ENCODE measurements at places on chromosomes 11 and 22. TPM values are rescaled to one million over a fixed set of nuclear protein-coding genes. Genes with fewer than 3 reads are reported as not detected.

DNA sequence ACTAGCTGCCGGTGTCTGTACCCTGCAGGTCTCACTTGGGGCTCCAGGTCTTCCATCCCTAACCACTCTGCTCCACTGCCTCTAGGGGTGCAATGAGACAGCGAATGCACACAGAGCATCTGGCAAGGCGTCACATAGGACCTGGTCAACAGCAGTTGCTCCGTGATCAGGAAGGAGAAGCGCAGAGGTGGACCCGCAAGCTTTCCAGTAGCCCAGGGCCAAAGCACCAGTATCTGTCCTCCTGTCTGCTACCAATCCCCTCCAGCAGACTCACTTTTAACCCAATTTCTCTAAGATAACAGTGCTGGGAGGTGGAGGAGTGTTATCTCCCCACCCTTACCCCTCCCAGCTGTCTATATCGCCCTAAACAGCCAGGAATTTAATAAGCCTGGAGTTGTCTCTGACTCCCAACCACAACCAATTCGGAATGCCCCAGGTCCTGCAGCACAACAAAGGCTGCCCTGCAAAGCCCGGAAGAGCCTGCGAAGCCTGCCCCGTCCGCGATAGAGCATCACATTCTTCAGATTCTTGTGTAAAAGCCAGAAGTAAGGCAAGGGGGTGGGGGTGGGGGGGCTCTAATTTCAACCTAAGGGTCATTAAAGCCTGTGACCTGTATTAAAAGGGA is 19.3 kb downstream of the MYH9 start:
- DNase-seq: no peak

- no peak for DNase-seq
Measured at GRCh38 chr11:122601141-122602125, 54.1 kb upstream of the UBASH3B start.

- no peak for DNase-seq
Measured at GRCh38 chr11:100640071-100640470, 47.0 kb upstream of the ARHGAP42 start.

DNA sequence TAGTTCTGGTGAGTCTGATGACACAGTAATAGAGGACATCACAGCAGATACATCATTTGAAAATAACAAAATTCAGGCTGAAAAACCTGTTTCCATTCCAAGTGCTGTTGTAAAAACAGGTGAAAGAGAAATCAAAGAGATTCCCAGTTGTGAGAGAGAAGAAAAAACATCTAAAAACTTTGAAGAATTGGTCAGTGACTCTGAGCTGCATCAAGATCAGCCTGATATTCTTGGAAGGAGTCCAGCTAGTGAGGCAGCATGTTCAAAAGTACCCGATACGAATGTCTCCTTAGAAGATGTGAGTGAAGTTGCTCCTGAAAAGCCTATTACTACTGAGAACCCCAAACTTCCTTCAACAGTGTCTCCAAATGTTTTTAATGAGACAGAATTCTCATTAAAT is 38.7 kb downstream of the RTN3 start:
- no peak for DNase-seq

DNA sequence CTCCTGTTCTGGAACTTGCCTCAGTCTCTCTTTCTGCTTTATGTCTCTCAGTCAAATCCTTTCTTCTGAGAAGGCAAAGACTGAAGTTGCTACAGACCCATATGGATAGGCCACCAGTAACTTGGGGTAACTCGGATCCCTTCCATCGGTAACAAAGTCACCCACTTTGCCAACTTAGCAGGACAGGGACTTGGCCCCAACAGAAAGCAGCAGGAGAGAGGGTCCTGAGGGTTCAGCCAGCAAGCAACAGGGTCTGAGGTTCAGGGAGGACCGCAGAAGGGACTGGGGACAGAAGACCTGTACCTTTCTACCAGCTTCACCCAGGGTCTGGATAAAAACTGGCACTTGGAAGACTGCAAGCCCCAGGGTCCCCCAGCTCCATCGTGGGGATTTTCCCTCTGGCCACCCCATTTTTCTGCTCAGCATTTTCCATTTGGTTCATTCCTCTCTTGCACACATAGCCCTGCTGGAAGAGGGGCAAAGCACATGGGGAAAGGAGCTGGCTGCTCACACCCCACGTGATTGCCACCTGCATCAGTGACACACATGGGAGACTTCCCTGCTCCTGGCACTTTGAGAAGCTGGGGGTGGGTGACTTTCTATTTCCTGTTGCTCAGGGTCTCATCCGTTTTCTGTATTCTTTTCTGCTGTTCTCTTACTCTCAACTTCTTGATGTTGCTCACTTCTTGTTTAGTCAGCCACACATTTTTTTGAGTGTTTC is 34.6 kb upstream of the GNAZ start:
- no peak for DNase-seq

- DNase-seq: no peak
Measured at GRCh38 chr11:75182664-75183063, 31.8 kb downstream of the SLCO2B1 start.

DNA sequence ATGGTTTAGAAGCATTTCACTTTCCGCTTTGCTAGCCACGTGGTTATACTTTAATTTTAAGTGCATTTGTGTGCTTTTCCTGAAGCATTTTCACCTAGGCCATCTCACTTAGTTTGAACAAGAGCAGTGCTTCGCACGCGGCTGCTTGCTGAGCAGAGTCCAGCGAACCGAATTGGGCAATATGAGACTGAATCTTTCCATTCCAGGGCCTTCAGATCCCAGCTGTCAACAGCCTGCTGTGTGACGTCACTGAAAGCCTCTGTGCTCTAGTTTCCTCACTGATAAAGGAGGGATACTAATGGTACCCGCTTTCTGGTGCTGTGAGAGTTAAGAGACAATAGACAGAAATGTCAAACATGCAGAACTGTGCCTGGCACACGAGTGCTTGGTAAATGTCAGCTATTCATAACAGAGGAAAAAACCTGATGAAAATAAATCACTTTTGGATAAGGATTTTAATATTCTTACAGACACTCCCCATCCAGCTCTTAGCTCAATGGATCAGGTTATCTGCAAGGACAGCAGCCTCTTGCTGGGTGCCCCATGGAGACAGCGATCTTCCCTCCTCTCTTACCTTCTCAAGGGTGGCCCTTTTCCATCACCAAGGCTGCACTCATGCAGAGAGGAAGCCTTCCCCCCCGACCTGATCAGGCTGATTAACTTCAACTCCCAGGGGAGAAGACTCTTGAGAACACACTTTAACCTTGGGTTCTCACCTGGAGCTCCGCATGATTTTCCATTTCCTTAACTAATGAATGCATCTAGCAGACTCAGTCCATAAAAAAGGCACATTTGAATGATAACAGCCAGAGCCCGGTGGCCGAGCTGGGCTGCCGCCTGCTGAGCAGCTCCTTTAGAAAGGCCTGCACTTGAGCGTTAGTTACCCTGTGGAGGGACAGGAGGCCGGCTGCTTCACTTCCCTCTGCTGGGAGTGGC is 3.5 kb upstream of the GLB1L3 start:
- no peak for DNase-seq

GRCh38 chr11:128482512-128483191 is 104.7 kb downstream of the ETS1 start:
- no peak for DNase-seq

DNA sequence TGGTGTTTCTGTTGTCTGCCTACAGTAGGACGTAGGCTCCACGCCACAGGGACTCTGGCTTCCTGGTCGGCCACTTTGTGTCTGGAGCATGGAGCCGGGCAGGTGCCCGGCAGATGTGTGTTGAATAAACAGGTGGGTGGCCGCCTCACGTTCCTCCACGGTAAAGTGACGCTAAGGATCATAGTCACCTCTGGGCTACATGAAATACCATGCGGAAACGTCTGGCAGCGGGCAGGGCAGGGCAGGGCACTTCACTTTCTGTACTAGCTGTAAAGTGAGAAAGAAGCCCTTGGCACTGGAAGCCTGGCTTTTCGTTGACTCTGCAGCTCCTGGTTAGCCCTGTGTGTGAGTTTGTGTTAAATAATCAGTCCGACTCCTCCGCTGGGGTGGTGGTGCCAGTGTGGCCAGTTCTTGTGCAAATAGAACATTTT is 52.4 kb downstream of the MCM5 start:
- no peak for DNase-seq

GRCh38 chr11:117259417-117259816 is 26.9 kb downstream of the RNF214 start:
- DNase-seq: no peak

DNA sequence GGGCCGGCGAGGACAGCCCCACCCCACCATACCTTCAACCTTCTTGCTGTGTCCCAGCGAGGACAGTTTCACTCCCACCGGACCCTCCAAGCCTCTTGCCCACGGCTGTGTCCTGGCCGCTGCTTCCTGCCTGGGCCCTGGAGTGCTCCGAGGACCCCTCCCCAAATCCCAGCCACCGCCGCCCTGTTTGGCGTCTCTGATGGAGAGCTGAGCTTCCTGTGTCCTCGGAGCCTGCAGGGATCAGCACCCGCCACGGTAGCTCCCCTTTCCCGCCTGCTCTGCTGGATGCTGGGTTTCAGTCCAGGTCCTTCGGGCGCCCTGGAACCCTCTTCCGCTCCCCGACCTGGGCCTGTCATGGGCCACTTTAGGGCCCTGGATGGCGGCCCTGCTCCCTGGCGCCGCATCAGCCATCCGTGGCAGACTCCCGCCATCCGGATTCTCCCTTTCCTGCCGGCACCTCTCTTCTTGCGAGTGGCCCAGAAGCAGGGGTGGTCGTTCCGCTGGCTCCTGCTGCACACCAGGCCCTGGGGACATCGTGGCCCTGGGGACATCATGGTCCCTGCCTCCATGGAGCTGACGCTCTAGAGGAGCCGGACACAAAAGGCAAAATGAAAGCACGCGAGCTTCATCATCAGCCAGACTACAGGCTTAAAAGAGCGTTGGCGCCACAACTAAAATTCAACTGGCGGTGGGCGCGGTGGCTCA is 34.3 kb upstream of the GAL start:
- DNase-seq: no peak

DNA sequence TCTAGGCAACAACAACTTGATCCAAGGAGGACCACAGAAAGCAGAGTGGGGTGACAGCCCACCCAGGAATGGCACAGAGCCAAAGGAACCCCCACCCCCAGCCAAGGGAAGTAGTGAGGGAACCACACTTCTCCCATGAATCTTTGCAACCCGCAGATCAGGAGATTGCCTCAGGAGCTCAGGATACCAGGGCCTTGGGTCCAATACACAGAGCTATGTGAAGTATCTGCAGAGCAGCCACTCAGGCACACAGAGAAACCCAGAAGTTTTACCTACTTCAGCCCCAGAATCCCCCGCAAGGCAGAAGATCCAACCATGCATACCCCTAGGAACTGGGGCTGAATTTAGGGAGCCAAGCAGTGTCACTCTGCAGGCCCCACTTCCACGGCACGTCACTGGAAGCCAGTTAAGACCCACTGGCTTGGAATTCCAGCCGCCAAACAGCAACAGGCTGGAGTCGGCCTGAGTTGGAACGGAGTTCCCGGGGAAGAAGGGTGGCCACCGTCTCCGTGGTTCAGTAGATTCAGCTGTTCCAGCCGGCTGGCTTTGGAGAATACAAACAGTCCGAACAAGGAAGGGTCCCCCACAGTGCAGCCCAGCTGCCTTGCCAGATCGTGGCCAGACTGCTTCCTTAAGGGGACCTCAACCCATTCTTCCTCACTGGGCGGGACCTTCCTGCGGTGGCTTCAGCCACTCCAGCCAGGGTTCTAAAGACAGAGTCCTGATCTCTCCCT is 174.1 kb downstream of the TTC28 start:
- DNase-seq: no peak

DNA sequence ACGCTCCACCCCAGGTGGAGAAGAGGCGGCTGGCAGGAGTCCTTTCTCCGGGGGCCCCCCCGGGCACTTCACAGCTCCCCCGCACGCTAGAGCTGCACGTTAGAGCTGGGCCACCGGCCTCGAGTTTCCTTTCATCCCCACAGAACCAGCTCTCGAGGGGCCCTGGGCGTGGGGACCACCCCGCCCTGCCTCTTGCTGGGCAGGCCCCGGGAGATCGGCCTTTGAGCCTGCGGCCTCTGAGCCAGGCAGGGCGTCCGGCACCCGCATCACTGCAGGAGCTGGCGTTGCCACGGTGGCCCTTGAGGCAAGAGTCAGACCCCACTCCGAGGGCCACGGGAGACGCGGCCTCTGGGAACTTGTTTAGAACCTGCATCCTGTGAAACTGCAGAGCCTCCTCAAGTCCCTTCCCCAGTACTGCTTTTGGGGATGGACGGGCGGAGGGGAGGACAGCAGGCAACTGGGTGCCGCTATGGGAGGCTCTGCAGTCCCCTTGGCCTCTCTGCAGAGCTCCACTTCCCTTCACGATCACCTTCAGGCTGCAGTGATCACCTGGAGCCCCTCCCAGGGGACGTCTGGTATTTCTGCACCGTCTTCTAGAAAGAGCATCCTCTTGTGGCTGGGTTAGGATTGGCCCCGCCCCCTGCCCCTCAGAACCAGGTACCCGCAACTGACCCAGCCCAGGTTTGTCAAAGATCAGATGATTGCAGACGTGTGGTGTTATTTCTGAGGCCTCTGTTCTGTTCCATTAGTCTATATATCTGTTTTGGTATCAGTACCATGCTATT is 13.9 kb upstream of the GAL start:
- DNase-seq: no peak

DNA sequence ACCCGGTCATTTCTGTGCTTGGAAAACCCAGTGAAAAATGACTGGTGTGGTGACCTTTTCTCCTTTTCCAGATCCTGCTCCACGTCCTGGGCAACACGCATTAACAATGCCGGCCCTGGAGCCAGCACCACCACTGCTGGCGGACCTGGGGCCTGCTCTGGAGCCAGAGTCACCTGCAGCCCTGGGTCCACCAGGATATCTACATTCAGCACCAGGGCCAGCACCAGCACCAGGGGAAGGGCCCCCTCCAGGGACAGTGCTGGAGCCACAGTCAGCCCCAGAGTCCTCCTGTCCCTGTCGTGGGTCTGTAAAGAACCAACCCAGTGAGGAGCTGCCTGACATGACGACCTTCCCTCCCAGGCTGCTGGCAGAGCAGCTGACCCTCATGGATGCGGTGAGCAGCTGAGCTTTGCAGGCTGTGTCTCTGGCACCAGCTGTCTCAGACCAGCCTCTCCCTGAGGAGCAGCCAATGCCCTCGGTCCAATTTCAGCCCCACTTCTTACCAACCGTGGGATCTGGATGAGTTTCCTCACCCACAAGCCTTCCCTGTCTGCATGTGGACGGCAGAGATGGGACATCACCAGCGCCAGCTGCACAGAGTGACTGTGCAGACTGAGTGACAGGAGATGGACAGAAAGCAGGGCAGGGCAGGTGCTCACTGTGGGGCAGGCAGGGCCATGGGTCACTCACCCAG is 1.9 kb downstream of the RGL4 start:
- no peak for DNase-seq

GRCh38 chr22:49518436-49518970 is 309.2 kb downstream of the BRD1 start:
- no peak for DNase-seq

DNA sequence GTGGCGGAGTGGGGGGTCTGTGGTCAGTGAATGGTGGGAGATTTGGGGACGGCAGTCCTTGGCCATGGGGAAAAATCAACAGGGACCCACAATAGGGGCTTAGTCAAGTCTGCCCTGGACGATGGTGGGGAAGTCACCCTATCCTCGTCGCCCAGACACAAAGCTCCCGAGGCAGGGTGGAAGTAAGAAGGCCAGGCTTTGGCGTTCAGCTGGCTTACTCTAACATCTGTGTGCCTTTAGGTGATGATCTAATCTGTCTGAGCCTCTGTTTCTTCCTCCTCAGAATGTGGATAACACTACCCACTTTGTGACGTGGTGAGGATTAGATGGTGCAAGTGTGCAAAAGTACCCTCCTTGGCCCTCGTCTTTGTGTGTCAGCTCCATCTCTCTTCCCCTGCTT is 192.2 kb downstream of the ST3GAL4 start:
- no peak for DNase-seq

Gene BLID
- not detected for total RNA-seq

Gene CNIH2
- total RNA-seq: 1.9 TPM

Gene OR8D2
- total RNA-seq: not detected

Gene CBX7
- 40.9 TPM for total RNA-seq

Gene ANGPTL5
- 0.76 TPM for total RNA-seq
